Endothelial cell of umbilical vein (primary cell): ENCODE measurements at places on chromosomes 2 and 18. TPM values are rescaled to one million over a fixed set of nuclear protein-coding genes. Genes with fewer than 3 reads are reported as not detected.

Gene HTR2B
- 0.55 and 0.93 TPM in 2 replicates for total RNA-seq

Gene FBXO15
- not detected in 2 replicates for total RNA-seq

Gene GPR35
- 0.25 and 0.33 TPM in 2 replicates for total RNA-seq

GRCh38 chr18:13288509-13289133 lies 70.1 kb downstream of the LDLRAD4 start:
- no peak overlapping the region for H3K4me3 ChIP-seq
- no peak for DNase-seq
- peaks cover 15% of the 10 kb centered on the region for H3K27me3 ChIP-seq
- no peaks in the 10 kb centered on the region for H3K4me1 ChIP-seq

DNA sequence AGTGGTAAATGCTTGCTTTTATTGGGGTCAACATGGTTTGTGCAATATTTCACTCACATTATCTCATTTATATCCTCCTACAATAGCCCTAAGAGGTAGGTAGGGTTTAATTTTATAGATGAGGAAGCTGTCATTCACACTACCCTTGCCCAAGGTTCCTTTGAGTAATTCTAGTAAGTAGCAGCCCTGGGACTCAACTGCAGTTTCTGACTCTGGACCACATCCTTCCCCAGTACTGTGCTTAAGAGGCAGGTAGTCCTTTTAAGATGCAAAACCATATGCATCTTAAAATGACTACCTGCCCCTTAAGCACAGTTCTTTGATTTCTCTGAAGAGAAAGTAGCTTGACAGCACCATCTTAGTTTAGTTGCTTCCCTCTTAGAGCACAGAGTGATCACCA lies 15.7 kb upstream of the NT5C1B start:
- H3K36me3 ChIP-seq, result no peaks in the 10 kb centered on the region
- H3K27ac ChIP-seq, result no peak overlapping the region
- H3K4me3 ChIP-seq, result no peak overlapping the region
- no peak for DNase-seq

- no peaks in the 10 kb centered on the region for H3K27me3 ChIP-seq
- no peak for DNase-seq
- H3K4me1 ChIP-seq, result no peaks in the 10 kb centered on the region
These were observed 21.4 kb downstream of the SFXN5 start for GRCh38 chr2:73050121-73050545.

- H3K4me1 ChIP-seq, result no peaks in the 10 kb centered on the region
- no peak overlapping the region for H3K4me3 ChIP-seq
- DNase-seq, result no peak
- H3K27me3 ChIP-seq, result peaks cover 6% of the 10 kb centered on the region
These were observed 299.6 kb upstream of the FANCL start for GRCh38 chr2:58540681-58541080.

DNA sequence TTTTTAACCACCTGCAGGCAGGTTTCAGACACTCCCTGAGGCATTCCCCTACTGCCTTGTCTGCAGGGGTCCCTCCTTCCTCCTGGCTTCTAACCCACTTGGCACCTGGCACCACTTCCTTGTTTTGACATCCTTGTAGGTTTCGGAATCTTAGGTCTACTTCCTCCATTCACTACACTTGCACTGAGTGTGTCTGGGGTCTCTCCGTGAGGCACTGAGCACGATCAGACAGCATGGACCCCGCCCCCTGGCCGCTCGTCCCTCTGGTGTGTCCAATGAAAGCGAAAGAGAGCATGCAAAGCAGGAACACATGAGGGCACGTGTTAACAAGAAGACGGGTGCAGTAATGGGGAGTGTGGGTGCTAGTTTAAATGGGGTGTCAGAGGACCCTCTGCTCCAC lies 63.8 kb downstream of the HAUS1 start:
- H3K4me3 ChIP-seq, result no peak overlapping the region
- peaks cover 4% of the 10 kb centered on the region for H3K4me1 ChIP-seq
- H3K27me3 ChIP-seq, result no peaks in the 10 kb centered on the region
- no peaks in the 10 kb centered on the region for H3K36me3 ChIP-seq
- DNase-seq, result no peak
- H3K27ac ChIP-seq, result no peak overlapping the region

GRCh38 chr2:41954304-41955291 lies 93.2 kb upstream of the PKDCC start:
- H3K27ac ChIP-seq, result no peak overlapping the region
- DNase-seq, result no peak
- peaks cover 8% of the 10 kb centered on the region for H3K27me3 ChIP-seq
- no peak overlapping the region for H3K4me3 ChIP-seq
- H3K4me1 ChIP-seq, result peaks cover 9% of the 10 kb centered on the region

DNA sequence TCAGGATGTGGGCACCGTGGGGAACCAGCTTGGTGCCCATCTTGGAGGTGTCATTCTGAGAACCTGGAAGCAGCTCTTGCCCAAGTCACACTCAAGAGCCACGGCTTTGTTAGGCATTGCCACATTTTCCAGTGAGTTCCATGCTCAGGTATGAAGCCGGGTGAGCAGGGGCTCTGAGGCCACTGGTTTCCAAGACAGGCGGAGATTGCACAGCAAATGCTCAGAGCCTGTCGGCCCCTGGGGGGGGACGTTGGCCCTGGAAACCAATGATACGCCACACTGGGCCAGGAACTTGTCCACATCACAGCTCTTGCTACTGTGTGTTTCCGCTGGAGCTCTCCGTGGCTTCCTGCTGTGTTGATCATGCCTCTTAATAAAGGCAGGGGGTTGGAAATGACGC lies 52.5 kb upstream of the SALL3 start:
- no peaks in the 10 kb centered on the region for H3K36me3 ChIP-seq
- no peaks in the 10 kb centered on the region for H3K4me1 ChIP-seq
- H3K27me3 ChIP-seq, result no peaks in the 10 kb centered on the region
- DNase-seq, result no peak

GRCh38 chr2:73284296-73285158 lies at the start of gene FBXO41:
TSS of gene FBXO41 (minus strand) at chr2:73284478. CDS start at chr2:73269630, 14,848 bp downstream.
- H3K27me3 ChIP-seq, result peaks cover 25% of the 10 kb centered on the region
- H3K36me3 ChIP-seq, result no peaks in the 10 kb centered on the region
- H3K4me3 ChIP-seq, result peak within 1 kb of the TSS; percentile 22

DNA sequence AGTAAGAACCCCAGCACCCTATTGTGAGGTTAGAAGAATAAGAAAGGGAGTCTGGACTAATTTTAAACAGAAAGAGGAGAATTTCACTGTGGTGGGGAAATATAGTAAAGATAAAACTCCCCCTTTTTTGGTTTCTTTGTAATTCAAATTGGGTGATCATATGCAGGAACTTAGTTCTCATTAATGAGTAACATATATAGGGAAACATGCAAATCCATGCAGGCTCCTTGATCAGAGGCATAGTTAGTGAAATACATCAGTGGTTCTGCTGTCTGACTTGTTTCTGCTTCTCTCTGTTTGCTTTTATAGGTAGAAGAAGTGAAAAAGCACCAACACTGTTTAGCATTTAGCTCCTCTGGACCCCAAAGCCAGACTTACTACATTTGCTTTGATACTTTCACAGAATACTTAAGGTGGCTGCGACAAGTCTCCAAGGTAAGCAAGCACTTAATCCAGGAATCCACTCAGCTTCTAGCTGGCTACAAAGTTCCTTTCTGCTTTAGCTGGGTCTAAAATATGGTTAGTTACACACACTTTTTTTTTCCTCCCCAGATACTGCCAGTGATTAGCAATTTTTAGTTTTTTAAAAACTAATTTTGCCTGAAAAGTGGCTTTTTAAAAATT lies 123.2 kb downstream of the PHLPP1 start:
- no peak overlapping the region for H3K4me3 ChIP-seq
- no peak for DNase-seq
- H3K36me3 ChIP-seq, result no peaks in the 10 kb centered on the region
- H3K27ac ChIP-seq, result no peak overlapping the region
- H3K4me1 ChIP-seq, result no peaks in the 10 kb centered on the region

- no peaks in the 10 kb centered on the region for H3K36me3 ChIP-seq
- DNase-seq, result no peak
- H3K27ac ChIP-seq, result no peak overlapping the region
- H3K4me1 ChIP-seq, result no peaks in the 10 kb centered on the region
- no peaks in the 10 kb centered on the region for H3K27me3 ChIP-seq
- H3K4me3 ChIP-seq, result no peak overlapping the region
These were observed 1165.5 kb upstream of the SLC39A10 start for GRCh38 chr2:194491409-194492115.

GRCh38 chr2:175834477-175834876 lies 167.6 kb downstream of the LNPK start:
- no peak overlapping the region for H3K27ac ChIP-seq
- no peaks in the 10 kb centered on the region for H3K27me3 ChIP-seq
- no peak overlapping the region for H3K4me3 ChIP-seq
- no peak for DNase-seq
- H3K4me1 ChIP-seq, result no peaks in the 10 kb centered on the region

DNA sequence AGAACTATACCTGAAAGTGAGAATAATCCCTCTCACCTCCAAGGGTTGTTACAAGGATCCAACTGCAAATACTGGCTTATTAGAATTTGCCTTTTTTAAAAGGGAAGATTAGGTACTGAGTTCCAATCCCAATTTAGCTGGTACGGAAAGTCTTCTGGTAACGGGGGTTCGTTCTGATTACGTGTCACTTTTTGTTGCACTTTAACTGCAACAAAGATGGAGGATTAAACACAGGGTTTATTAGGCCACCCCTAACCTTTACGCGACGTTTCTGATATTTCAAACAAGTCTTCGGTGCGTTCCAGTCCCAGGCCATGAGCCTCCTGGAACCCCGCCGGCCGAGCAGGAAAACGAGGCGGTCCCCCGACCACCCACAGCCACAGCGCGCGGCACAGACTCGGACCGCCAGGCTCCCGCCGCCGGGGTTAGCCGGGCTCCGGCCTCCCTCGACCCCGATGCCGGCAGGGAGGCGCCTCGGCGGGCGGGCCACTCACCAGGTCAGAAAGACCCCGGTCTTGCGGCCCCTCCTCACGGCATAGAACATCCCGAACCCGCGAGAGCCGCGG lies 411 bp downstream of the RNASEH1 start:
- H3K4me3 ChIP-seq, result peak overlapping the region; percentile 96
- no peaks in the 10 kb centered on the region for H3K27me3 ChIP-seq
- DNase-seq, result peak; percentile 10
- peak overlapping the region; percentile 80 for H3K27ac ChIP-seq

GRCh38 chr18:10526561-10526949 lies 728 bp downstream of the NAPG start:
- peaks cover 9% of the 10 kb centered on the region for H3K27me3 ChIP-seq
- peaks cover 7% of the 10 kb centered on the region for H3K4me1 ChIP-seq
- peak overlapping the region; percentile 63 for H3K27ac ChIP-seq
- H3K36me3 ChIP-seq, result no peaks in the 10 kb centered on the region

GRCh38 chr18:74139888-74140287 lies 7.7 kb downstream of the FBXO15 start:
- no peak for DNase-seq
- no peak overlapping the region for H3K27ac ChIP-seq
- no peaks in the 10 kb centered on the region for H3K36me3 ChIP-seq
- H3K4me1 ChIP-seq, result no peaks in the 10 kb centered on the region

GRCh38 chr2:198715302-198715835 lies 742.4 kb downstream of the SATB2 start:
- no peaks in the 10 kb centered on the region for H3K4me1 ChIP-seq
- H3K27ac ChIP-seq, result no peak overlapping the region
- DNase-seq, result no peak
- H3K4me3 ChIP-seq, result no peak overlapping the region

- H3K27ac ChIP-seq, result no peak overlapping the region
- H3K36me3 ChIP-seq, result no peaks in the 10 kb centered on the region
- H3K4me3 ChIP-seq, result no peak overlapping the region
- peak; percentile 57 for DNase-seq
- H3K4me1 ChIP-seq, result no peaks in the 10 kb centered on the region
These were observed 312.4 kb upstream of the MC4R start for GRCh38 chr18:60684843-60685513.

DNA sequence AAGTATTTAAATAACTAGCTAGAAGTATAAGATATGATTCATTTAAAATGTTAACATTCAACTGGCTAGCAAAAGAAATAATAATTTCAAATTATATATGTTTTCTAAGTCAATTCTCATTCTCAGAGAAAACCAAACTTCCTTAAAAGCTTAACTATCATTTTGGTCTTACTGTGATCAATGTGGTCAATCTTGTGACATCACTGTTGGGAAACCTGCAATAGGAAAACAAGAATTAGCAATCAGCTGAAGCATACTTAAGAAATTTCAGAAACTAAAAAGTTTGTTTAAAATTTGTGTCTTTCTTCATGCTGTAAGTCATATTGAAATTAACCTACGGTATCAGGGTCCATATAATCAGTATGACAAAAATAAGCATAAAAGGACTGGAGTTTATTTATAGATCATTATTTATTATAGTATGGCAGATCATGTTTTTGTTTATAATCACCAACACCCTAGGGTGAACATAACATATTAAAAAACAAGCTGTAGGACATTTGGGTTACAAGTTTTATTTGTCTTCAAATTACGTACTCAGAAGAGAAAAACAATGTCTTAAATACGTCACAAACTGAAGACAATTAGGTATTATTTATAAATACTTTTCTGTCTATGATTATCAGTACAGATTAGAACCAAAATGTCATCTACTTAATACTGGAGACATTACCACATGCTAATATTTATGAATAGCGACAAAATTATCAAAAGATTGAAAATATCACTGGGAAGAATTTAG lies 60.5 kb downstream of the BAZ2B start:
- no peak for DNase-seq
- no peaks in the 10 kb centered on the region for H3K27me3 ChIP-seq
- no peak overlapping the region for H3K27ac ChIP-seq
- H3K36me3 ChIP-seq, result no peaks in the 10 kb centered on the region

DNA sequence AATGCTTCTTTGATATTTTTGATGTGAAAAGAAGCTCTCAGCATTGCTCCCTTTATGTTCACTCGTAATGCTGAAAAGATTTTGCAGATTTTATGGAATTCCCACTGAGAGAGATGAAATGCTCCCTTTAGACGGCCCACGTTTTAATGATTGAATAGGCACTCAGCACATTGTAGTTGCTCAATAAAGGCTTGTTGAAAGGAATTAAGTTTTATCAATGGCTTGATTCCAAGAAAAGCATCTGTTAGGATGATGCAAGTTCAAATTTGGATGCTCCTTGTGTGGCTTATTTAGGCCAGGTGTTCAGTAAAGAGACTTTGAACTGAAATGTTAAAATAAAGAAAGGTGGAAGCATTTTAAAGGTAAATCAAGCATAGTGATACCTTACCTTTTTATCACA lies 725.1 kb downstream of the EPHA4 start:
- no peaks in the 10 kb centered on the region for H3K36me3 ChIP-seq
- no peaks in the 10 kb centered on the region for H3K4me1 ChIP-seq
- H3K4me3 ChIP-seq, result no peak overlapping the region
- DNase-seq, result no peak

DNA sequence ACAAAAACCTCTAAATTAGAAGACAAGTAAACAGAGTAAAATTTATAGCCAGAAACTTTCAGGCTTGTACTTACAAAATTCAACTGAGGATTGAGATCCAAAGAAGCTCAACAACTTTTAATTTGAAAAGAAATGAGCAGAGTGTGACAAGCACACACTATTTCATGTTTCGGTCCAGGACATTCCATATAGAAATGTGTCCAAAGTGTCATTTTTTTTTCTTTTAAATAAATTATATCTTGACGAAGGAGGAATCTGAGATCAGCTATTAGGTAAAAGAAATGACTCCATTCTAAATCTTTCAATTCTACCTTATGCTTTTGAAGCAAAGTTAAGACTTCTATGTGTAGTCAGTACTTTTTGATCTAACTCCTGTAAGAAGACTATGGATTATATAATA lies 4.6 kb downstream of the FN1 start:
- H3K27me3 ChIP-seq, result no peaks in the 10 kb centered on the region
- H3K27ac ChIP-seq, result peak overlapping the region; percentile 10
- DNase-seq, result no peak
- H3K4me1 ChIP-seq, result peaks cover 43% of the 10 kb centered on the region
